ENCODE measurements at places on chromosomes 12 and 14.

DNA sequence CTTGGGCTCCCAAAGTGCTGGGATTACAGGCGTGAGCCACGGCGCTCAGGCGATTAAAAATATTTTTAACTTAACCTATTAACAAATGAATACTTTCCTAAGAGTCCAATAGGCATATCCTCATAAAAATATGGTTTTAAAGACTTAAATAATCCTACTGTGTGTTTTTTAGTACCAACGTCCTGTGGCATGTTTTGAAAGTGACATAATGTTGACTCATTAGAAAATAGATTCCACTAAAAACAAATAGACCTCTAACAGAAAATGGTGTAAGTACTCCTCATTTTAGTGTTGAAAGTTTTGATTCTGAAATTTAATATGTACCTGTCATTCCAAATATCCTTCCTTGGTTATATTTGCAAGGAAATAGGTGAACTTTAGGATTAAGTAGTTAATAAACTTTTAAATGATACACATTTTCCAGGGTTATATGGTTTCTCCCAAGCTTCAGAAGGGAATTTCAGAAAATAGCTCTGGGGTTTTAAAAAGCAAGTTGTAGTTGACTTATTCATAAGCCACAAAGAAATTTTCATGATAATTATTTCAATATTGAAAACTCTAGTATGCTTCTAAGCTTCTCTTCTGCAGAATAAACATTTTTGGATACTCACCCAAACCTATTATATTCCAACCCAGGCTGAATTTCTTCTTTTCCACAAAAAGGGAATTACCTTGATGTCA lies 12.1 kb upstream of the LUM start:
- no peak for DNase-seq

DNA sequence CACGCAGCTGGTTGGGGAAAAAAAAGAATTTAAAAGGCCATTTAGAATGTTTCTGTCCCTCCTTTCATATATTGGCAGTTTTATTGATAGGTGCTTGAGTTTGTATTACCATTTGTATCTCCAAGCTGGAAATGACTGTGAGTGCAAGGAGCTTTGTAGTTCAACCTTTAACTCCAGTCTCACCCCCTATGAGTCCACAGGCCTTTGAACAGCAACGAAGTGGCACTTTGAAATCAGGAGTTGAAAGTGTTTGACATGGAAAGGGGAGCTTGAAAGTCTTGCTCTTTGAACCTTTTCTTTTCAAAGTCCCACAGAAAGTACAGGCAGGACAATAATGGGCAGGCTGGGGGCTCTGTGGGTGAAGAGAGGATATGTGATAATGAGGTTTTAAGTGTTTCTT lies 480.3 kb downstream of the RERGL start:
- DNase-seq, result no peak

DNA sequence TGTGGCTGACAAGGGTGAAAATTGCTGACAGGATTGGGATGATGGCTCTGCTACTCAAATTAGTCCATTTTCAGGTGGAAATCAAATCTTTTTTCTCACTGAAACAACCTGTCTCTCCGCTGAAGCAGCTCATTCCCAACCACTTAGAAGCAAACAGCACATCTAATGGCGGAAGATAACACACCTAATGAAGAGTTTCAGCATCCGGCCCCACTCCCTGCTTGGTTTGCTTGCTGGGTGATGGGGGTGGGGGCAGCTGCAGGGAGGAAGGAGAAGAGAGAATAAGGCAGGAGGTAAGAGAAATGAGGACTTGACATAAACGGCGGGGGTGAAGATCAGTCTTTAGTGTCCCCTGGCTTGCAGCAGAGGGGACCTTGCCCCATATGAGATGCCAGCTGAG lies 4.0 kb downstream of the SYNDIG1L start:
- DNase-seq, result no peak

- DNase-seq, result no peak
These were observed 32.2 kb upstream of the BICD1 start for GRCh38 chr12:32074432-32074831.

DNA sequence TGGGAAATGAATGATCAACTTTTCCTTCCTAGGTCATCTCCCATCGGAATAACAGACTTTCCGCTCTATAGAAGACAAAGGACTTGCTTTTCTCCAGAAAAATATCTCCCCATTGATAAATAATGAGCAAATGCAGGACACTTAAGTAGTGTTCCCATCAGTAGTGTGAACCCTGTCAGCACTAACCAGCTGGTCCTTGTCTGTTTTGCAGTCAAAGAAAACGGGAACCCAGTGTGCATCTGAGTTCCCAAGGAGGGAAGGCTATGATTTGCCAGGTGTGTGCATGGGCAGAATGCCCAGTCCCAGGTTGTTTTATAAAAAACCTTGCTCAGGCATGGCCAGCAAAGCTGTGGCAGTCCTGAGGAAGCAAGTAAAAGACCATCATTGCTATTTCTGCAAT lies 256.5 kb upstream of the HMGA2 start:
- no peak for DNase-seq

DNA sequence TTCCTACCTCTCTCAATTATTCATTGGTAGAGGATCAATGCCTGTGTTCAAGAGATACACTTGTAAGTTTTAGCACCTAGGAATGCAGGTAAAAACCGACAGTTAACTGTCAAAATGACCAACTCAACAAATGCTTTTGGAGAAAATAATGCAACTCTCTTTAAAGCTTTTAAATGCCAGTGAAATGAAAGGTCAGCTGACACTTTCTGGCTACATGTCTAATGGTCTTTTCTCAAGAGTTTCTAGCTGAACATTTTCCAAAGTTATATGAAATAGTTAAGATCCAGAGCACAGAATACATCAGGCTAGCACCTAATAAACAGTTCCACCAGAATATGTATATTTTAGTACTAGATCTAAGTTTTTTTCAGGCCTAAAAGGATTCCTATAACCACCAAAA lies 2.0 kb downstream of the CSRNP2 start:
- DNase-seq, result no peak

All from activated CD4-positive, alpha-beta T cell treated with anti-CD3 and anti-CD28 coated beads for 24 hours (primary cell).